Ovary (tissue), 10 donors: ENCODE measurements at places on chromosomes 5 and 9.

DNA sequence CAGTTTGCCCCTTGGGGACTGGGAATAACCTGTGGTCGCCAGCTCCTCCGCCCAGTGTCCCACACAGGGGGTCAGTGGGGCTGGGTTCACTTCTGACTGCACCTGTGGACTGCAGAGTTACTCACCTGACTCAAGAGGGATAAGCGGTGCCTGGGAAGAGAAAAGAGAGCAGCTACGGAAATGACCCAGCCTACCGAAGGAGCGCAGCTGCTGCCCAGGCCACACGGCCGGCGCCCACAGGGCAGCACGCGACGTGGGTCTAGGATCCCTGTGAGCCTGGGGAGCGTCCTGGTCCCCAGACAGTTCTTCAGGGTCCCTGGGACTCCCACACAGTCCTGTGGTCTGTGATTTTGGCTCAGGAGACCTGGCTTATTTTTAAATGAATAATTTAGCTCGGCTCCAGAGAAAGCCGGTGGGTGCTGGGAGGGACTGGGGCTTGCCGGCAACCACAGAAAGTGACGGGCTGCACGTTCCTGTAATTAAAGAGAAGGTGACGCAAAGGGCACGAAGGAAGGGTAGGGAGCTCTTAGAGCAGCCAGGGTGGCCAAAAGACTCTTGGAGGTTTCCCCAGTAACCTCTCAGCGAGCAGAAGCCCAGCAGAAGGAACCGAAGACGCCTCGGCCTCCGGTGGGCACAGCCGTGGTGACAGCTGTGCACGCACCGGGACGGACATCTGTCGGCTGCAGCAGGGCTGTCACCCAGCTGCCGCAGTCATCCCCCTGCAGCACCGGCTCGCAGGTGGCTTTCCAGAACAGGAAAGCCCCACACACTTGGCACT lies 97.5 kb upstream of the FCN2 start:
- no peak for DNase-seq

GRCh38 chr9:137298401-137299202 lies 3.5 kb downstream of the NRARP start:
- peak; percentile 7 for DNase-seq

DNA sequence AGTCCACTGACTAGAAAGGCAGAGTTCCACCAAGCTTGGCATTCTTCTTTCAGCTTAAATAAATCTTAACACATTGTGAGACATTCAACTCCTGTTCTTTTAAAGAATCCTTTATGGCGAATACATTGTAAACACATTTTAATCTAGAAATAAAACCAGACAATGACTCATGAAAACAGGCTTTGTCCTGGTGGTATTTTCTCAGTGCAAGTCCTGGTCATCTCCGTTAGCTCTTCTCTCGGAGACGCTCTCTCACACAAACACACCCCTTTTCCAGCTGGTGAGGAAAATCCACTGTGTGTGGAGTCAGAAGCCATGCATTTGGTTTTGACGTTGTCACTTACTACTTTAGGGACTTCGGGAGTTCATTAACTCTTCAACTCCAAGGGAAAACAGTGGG lies 140.4 kb downstream of the AUH start:
- DNase-seq: no peak

DNA sequence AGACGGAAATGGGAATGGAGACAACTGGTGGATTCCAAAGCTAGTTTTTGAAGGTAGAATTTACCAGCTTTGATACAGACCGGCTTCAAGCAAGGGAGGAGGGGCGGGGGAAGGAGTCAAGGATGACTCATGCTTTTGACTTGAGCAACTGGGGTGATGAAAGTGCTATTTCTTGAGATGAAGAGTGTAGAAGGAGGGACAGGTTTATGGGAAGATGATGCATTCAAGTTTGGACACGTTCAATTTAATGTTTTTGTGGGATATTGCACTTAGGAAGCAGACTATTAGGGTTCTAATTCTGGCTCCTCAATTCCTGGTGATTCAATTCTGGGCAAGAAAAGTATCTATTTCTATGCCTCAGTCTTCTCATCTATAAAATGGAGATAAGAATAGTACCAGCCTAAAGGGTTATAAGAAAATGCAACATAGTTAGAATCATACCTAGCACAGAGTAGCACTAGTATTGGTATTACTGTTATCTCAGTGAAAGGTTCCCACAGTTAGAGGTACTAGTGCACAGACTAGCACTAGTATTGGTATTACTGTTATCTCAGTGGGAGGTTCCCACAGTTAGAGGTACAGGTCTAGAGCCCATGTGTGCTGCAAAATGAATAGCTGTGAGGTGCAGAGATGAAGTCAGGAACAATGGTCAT lies 4.6 kb downstream of the NIPAL4 start:
- no peak for DNase-seq

DNA sequence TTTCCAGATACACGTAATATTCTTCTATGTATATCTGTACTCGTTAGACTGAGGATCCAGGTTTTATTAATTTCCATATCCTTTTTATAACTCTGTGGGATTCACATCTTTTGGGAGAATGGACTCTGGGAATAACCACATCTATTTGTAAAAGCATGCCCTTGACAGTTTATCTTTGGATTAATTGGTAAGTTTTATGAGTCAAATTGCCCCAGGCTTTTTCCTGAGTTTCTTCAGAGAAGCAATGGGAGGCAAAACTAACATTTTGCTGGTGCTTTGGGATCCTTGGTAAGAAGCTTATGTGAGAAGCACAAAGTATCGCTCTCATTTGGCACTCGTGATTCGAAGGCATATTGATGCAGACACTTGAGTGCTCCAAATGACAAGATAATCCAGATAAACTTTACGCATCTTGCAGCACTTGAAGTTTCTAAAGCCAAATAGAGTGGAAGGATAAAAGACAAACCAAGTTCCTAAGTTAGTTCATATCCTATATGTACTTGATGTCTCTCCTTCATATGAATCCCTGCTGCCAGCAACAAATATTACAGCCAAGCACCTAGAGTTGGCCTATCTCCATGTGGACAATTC lies 324.7 kb downstream of the TLE4 start:
- no peak for DNase-seq

- no peak for DNase-seq
Measured at GRCh38 chr9:137880160-137880975, 2.8 kb downstream of the CACNA1B start.

- DNase-seq: no peak
Measured at GRCh38 chr9:120736881-120737280, 22.6 kb upstream of the MEGF9 start.

GRCh38 chr5:148471379-148471778 lies 87.6 kb downstream of the FBXO38 start:
- DNase-seq: no peak

DNA sequence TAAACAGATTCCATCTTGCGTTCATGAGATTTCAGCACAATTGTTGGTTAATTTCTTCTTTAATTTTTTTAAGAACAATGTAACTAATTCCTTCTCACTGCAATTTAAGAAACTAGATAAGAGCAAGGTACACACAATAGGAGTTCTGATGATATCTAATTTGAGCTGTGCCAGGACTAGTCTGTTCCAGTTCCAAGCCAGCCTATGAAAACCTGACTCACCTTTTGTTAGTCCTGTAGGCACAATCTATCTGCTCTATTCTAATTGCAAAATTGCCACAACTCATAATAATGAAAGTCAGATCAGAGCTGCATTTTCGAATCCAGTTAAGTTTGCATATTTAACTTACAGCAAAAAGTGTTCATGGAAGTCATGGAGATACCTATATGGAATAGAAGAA lies 494.1 kb upstream of the TUSC1 start:
- DNase-seq: no peak

GRCh38 chr5:22242532-22242931 lies 610.6 kb downstream of the CDH12 start:
- no peak for DNase-seq

DNA sequence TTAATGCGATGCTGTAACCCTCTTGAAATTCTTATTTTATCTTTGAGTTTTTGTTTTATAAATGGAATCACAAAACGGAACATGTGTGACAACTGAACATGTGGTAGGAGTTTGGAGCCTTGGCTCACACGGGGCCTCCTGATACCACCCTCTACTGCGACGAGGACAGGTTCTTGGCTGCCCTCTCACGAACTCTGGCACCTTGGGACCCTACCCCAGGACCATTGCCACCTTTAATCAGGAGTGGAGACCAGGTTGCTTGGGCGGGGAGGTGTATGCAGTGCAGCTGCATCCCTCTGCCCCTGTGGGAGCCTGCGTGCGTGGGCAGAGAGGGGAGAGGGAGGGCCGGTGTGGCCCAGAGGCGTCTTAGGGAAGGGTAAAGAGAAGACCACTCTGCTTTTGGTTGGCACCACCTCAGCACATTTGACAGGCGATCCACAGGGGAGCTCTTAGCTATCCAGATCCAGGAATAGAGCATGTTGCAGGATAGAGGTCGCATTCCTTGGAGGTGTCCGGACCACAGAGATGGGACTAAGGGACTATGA lies 753.9 kb upstream of the PTPRD start:
- DNase-seq: no peak

DNA sequence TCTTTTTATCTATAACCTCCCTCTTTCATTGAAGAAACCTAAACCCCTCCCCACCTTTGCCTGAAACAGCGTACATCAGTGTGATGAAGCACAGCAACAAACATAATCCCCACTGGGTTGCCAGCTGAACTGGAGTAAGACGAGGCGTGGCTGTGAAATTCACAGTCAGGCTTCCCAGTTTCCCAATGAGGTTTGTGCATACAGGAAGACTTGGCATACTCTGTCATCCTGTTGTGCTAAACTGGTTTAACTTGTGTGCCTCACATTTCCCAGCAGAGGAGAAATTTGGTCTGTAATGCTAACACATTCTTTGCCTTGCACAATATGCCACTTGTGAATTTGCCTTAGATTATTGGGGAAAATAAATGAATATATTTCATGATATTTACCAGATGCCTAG lies 121.5 kb downstream of the SV2C start:
- DNase-seq: no peak
